ENCODE measurements at places on chromosomes 4 and X.

- no peak for DNase-seq
These were observed 86.9 kb downstream of the MBNL3 start for GRCh38 chrX:132401935-132402334.

- DNase-seq: no peak
These were observed 27.1 kb downstream of the FHIP1A start for GRCh38 chr4:151436093-151436518.

DNA sequence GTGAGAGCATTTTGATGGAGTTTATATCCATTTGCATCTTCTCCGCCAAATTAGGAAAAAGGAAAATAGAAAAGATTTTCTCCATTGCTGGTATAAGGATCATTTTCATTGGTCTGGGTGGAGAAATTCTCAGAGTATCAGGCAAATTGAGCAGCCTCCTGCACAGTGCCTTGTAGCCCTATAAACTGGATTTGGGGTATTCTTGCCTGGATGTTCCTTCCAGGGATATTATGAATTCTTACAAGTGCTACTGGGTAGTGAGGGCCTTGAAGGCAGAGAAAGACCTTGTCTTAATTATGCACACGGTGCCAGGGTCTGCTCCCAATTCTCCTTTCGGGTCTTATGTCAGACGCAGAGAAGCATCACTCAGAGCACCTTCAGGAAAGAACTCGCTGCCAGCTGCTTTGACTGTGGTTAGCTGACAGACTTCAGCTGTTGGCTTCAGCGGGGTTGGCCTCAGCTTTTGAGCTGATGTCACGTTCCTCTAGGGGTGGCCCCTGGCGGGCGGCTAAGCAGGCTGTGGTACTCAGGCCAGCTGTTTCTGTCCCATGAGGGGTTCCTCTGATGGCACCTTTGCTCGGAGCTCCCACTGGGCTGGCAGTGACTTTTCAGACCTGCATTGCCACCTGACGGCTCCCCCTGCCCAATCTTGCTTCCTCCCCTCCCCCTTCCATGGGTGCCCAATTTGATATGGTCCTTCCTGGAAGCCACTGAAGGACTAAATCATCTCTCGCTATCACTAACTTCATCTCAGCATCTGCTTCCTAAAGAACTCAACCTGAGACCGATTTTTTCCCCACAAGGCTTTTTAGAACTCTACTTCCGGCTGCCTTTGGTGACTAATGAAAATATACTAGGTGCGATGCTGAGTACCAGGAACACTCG, 519.5 kb downstream of the BCOR start:
- DNase-seq: no peak

GRCh38 chrX:76919761-76920160, 492.3 kb downstream of the MAGEE1 start:
- no peak for DNase-seq
